ENCODE measurements at places on chromosomes 13 and 19.
A peak's percentile ranks its signal among the peaks of the same experiment; 100 is the strongest.

DNA sequence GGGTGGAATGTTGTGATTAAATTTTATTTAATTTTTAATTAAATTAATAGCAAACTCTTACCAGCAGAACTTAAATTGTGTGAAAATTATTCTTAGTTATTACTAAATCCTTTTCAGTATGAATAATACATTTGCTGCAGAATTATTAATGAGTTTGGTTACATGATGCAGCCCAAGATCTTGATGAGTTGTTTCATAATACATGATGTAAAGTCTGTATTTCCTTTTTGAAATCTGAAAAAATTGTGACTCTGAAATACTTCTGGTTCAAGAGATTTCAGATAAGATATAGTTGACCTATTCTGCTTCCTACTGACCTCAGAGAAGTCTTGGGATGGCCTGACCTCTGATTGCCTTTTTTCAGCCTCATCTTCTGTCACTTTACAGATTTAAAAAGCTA lies 11.1 kb downstream of the SAE1 start:
- DNase-seq, result no peak

GRCh38 chr13:44575035-44575434 lies 1.1 kb downstream of the TSC22D1 start:
- DNase-seq, result no peak

DNA sequence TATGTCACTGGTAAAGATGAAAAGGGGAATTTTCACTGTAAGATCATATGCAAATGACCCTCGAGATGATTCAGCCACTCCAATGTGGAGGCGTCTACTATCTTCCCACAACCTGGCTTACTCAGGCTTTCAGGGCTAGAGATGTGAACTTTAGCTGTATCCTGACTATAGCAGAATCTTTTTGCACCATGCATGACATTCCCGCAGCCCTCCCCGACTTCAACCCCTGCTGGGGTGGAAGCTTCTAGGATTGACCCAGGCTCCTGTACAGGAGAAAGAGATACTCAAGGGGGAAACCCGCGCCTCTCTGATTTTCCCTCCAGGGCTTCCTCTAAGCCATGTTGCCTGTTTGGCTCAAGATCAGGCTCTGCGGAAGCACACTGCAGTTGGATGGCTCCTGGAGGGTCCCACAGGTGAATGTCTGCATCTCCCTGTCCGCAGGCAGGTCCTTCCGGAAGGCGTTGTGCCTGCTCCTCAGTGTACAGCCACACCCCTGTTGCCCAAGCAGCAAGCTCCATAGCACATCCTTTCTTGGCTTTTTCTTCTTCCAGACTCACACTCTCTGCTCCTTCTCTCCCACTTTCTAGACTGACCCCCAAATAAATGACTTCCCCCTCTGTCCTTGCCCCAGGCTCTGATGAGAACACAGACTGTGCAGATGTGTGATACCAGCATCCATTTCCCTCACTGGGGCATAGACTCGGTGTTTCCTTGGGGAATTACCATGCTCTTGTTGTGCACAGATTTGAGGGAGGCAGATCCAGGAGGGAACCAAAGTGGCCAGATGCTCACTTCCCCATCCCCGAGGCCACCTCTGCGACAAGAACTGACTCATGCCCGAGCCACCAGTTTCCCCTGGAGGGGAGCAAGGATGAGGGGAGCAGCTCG lies 29.1 kb upstream of the POP4 start:
- DNase-seq, result peak; percentile 5

DNA sequence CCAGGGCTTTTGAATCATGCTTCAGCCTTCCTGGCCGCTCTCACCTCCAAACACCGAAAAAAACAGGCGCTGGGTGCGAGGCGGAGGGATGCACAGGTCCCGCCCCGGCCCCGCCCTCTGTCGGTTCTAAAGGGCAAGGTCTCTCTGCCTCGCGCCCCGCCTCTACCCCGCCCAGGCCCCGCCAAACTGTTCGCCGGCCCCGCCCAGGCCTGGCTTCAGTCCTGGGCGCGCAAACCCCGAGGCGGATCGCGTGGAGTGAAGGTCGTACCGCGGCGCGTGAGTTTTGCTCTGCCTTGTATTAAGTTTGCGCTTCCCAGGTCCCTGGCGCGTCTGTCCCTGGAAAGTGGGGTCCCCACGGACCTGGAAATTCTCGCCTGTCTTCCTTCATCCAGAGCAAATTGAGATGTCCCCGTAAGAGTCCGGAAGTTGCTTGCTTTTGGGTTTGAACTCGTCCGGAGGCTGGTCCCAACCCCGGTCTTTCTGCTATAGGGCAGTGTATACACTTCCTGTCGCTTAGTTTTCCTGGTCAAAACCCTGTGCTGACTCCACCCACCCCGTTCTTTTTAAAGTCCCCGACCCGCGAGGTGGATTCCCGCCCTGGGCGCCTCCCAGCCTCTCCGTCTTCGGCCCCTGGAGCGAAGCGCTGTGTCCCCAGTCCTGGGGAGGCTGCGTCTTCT lies 8.4 kb downstream of the ZNF808 start:
- peak; percentile 66 for DNase-seq

DNA sequence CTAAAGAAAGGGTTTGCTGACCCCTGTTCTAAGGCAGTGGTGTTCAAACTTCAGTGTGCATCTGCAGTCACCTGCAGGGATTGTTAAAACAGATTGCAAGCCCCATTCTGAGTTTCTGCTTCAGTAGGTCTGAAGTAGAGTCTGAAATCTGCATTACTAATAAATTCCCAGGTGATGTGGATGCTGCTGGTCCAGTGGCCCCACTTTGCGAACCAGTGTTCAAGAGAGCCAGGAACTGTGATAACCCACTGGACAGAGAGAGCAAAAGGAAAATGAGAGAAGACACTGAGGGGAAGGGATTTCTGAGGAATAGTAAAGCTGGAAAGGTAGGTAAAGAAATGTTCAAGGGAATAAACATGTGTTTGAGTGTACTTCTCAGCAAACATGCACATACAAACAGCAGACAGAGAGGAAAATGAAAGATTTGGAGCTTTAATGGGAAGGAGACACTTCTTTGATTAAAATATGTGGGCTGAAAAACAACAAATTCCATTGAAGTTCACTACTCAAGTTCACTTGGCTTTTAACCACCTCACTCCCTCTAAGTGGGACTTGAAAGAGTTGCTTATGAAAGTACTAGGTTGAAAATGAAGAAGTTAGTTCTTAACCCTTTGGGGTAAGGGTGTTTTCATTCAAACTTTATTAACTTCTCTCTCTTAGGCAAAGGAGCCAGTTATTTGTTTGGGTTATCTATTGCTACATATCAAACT lies 26.4 kb upstream of the FAM216B start:
- DNase-seq, result no peak

DNA sequence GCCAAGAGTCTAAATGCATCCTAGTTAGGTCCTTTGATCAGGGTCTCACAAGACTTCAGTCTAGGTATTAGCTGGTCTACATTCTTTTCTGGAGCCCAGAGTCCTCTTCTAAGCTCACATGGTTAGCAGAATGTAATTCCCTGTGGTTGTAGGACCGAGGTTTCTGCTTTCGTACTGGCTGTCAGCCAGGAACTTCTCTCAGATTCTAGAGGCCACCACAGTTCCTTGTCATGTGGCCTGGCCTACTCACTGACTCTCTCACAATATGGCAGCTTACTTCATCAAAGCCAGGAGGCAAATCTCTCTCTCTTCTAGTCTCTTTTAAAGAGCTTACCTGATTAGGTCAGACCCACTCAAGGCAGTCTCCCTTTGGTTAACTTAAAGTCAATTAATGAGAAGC lies 82.9 kb downstream of the POU4F1 start:
- DNase-seq, result no peak

DNA sequence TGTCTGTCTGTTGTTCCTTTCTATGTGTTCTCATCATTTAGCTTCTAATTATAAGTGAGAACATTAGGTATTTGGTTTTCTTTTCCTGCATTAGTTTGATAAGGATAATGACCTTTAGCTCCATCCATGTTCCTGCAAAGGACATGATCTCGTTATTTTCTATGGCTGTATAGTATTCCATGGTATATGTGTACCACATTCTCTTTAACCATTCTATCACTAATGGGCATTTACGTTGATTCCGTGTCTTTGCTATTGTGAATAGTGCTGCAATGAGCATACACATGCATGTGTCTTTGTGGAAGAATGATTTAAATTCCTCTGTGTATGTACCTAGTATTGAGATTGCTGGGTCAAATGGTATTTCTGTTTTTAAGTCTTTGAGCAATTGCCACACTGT lies 1799.7 kb downstream of the SLITRK5 start:
- DNase-seq, result no peak

GRCh38 chr13:83546476-83546875 lies 335.8 kb downstream of the SLITRK1 start:
- DNase-seq, result no peak

- DNase-seq, result no peak
These were observed 15.7 kb downstream of the ARID3A start for GRCh38 chr19:941292-942132.

GRCh38 chr19:12843999-12844732 lies 5.9 kb downstream of the MAST1 start:
- no peak for DNase-seq

- DNase-seq, result peak; percentile 41
These were observed 1.6 kb downstream of the GATAD2A start for GRCh38 chr19:19406878-19407632.

DNA sequence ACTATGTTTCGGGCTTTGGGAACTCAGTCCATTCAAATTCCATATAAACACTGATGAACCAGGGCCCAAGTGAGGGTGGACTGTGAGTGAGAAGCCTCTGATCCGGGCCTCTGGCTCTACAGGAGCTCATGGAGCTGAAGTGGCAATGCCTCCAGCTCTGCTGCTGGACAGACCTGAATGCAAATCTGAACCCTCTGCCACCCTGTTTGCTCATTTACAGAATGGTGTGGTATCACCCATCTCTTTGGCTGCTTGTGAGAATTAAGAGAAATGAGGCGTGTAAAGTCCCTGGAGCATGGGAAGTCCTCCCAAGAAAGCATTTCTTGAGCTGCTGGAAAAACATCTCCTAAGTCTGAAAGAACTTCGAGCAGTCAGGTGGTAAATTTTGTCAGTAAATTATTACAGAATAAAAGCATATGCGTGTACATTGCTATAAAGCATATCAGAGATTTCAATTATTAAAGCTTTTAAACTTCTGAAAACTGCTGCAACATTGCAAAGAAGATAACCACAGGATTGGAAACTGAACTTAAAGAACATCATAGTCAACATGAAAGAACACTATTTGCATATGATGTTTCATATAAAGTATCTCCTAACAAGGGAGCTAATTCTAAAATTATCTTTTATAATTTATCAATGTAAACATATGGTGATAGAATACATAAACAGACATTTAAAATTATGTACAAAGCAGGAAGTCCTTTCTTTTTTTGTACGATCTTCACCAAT lies 369.0 kb downstream of the UQCRFS1 start:
- DNase-seq, result no peak

- no peak for DNase-seq
These were observed 1651.3 kb downstream of the SLITRK5 start for GRCh38 chr13:89322466-89322865.

DNA sequence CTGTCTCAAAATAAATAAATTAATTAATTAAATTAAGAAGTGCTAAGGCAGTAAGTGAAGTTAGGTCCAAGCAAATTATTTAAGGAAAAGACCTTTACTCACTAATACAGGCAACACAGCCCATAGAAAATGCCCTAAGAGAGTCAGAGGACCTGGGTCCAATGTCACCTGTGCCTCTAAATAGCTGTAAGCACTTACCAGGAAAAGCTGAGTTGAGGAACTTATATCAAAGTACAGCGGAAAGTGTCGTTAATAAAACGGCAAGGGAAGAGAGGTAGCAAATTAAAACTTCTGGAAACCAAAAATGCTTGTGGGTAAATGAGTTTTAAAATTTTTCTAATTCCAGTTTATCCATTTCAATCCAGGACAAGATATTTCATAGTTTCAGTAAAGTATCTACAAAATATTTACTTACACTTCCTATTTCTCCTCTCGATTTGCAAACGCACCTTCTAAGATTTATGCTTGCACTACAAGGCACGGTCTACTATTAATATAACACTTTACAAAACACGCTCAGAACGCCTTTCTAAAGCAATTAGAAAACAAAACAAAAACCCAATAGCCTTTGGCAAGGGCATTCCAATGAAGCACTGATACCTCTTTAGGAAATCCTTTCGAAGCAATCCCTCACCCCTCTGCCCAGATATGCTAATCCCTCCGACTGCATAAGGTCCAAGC lies 963 bp downstream of the VPS36 start:
- no peak for DNase-seq

DNA sequence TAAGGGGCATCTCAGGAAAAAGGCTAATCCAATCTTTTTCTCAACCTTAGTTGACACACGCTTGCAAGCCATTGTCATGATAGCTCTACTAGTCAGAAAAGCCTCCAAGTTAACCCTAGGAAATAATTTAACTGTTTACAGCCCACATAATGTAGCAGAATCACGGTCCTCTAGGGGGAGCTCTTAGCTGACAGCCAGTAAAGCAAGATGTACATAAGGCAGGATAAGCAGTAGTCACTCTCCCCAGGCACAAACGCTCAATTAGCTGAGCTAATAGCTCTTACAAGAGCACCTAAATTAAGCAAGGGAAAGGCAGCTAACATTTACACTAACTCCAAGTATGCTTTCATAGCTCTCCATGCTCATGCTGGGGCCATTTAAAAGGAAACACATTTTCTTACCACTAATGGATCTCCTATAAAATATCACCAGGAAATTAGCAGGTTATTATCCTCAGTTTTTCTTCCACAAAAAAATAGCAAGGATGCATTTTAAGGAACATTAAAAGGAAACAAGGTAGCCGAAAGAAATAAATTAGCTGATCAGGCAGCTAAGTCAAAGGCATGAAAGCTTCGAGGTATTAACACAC lies 33.7 kb upstream of the ZSCAN5A start:
- DNase-seq, result peak; percentile 16

GRCh38 chr19:27805848-27806247 lies 1407.1 kb downstream of the UQCRFS1 start:
- no peak for DNase-seq

DNA sequence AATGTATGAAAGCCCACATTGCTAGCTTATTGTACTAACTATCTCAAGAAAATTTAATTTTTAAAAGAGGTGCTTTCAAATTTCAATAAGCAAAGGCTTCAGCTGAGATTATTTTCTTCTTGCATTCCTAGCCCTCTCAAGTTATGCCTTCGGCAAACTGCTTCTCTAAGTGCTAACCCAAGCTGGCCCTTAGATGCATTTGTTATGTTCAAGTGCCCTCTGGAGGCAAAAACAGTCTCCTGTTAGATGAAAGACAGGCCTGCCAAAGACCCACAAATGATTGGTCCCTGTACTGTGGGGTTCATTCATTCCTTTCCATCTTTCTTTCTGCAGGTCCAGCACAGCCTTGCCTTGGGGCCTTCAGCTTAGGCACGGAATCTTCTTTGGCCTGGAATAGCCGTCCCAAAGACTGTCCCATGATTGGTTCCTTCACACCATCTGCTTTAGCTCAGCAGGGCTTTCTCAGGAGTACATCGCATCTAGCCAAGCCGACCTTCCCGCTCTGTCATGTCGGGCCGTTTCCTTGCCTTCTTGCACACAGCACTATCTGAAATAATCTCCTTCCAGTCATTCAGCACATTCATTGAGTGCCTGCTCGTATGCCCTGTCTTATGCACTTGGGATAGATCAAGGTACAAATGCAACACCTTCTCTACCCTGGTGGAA lies 26.4 kb upstream of the TPTE2 start:
- peak; percentile 63 for DNase-seq
